ENCODE measurements at places on chromosomes 11 and 22. TPM values are rescaled to one million over a fixed set of nuclear protein-coding genes. Genes with fewer than 3 reads are reported as not detected.

The LRRC75B gene
- 20.8 TPM for total RNA-seq

The INS gene
- total RNA-seq: 1,947 TPM

The PAMR1 gene
- 3.6 TPM for total RNA-seq

The TP53AIP1 gene
- not detected for total RNA-seq

The TMEM179B gene
- 41.8 TPM for total RNA-seq

The NXPE2 gene
- total RNA-seq: not detected

The MCHR1 gene
- total RNA-seq: not detected

The PTGDR2 gene
- 0.52 TPM for total RNA-seq

DNA sequence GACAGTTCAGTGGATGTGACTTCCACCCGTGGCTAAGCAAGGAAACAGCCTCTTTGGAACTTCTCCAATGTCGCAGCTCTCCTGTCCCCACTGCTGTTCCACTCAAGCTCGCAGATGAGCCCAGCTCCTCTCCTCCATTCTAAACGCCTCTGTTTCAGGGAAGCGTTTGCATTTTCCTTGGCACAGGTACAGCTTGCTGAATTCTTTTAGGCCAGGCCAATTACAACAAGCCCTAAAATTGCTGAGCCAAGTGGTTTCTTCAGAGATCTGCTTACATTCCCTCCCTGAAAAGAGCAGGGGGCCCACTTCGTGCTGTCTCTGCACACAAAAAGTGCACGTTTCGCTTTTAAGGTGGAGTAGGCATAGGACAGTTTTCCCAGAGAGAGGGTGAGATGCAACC lies 91.5 kb upstream of the BLID start:
- H3K36me3 ChIP-seq: no peaks in the 10 kb centered on the region
- no peak overlapping the region for H3K4me3 ChIP-seq
- H3K27me3 ChIP-seq: no peaks in the 10 kb centered on the region
- H3K4me1 ChIP-seq: peaks cover 18% of the 10 kb centered on the region

DNA sequence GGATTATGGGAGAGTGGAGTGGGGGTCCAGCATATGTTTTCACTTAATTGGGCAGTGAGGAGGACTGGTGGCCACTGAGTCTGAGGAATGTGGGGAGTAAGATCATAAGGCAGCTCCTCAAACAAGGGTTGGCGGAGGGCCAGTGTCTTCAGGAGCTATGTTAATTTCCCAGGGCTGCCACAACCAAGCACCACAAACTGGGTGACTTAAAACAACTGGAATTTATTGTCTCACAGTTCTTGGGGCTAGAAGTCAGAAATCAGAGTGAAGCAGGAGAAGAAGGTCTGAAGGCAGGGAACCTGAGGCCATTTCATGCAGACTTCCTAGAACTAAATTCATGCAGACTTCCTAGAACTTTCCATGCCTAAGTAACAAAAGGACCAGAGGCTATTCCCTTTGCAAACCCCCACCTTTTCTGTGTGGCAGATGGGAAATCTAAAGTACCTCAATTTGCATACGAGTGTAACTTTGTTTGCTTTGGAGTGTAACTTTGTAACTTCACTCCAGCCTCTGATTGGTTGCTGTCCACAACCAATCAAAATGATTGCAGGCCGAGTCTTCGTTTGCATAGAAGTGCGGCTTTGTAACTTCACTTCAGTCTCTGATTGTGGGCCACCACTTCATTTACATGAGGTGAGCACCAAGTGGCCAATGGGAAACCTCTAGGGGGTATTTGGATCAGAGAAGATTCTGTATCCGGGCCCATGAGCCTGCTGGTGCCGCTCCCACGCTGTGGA lies 50.5 kb upstream of the ZBED5 start:
- H3K36me3 ChIP-seq: no peaks in the 10 kb centered on the region
- H3K27ac ChIP-seq: peak overlapping the region; percentile 42
- H3K4me3 ChIP-seq: no peak overlapping the region

GRCh38 chr22:44777364-44777755 lies 25.0 kb downstream of the ARHGAP8 start:
- DNase-seq: no peak
- no peaks in the 10 kb centered on the region for H3K27me3 ChIP-seq
- H3K27ac ChIP-seq: no peak overlapping the region
- H3K4me3 ChIP-seq: no peak overlapping the region
- no peaks in the 10 kb centered on the region for H3K4me1 ChIP-seq

- DNase-seq: no peak
- no peaks in the 10 kb centered on the region for H3K27me3 ChIP-seq
- H3K36me3 ChIP-seq: no peaks in the 10 kb centered on the region
- H3K4me3 ChIP-seq: no peak overlapping the region
- H3K27ac ChIP-seq: no peak overlapping the region
These were observed 2.0 kb upstream of the NARS2 start for GRCh38 chr11:78576549-78577097.

GRCh38 chr22:23146478-23147205 lies 1.4 kb downstream of the RAB36 start:
- H3K4me1 ChIP-seq: peaks cover 34% of the 10 kb centered on the region
- no peak for DNase-seq
- H3K27me3 ChIP-seq: no peaks in the 10 kb centered on the region
- H3K4me3 ChIP-seq: no peak overlapping the region
- peak overlapping the region; percentile 61 for H3K27ac ChIP-seq
- no peaks in the 10 kb centered on the region for H3K36me3 ChIP-seq

DNA sequence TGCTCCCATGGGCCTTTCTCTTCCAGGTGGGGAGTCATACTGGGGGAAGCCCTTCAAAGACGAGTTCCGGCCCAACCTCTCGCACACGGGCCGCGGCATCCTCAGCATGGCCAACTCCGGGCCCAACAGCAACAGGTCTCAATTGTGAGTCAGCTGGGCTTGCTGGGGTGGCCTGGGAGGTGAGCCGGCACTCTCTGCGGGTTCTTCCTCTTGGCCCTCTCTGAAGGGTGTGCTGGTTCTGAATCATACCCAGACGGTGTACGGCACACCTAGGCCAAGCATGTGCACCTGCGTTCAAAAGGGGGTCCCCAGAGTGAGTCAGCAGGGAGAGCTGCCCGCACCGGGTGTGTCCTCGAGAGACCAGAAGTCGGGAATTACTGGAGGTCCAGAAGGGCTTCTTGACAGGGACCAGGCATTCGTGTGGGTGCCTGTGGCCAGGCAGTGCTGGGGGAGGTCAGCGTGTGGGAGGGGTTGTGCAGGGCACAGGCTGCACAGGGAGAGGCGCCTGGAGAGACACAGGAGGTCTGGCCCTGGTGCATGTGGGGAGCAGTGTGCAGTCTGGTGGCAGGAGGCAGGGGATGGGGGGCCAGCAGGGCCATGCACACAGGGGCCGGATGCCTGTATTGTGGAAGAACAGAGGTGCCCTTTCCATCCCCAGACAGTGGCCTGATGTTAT lies 23.0 kb downstream of the PPIL2 start:
- H3K4me1 ChIP-seq: peaks cover 58% of the 10 kb centered on the region
- no peak for DNase-seq
- no peak overlapping the region for H3K4me3 ChIP-seq
- H3K36me3 ChIP-seq: peaks cover 10% of the 10 kb centered on the region
- peak overlapping the region; percentile 84 for H3K27ac ChIP-seq

- no peaks in the 10 kb centered on the region for H3K4me1 ChIP-seq
- no peak overlapping the region for H3K4me3 ChIP-seq
- no peak overlapping the region for H3K27ac ChIP-seq
- no peak for DNase-seq
- peaks cover 3% of the 10 kb centered on the region for H3K27me3 ChIP-seq
These were observed 6.8 kb downstream of the GRIK4 start for GRCh38 chr11:120518356-120518755.

- no peak overlapping the region for H3K27ac ChIP-seq
- DNase-seq: peak; percentile 26
- no peaks in the 10 kb centered on the region for H3K36me3 ChIP-seq
These were observed 1.5 kb downstream of the MAP6 start for GRCh38 chr11:75667255-75667830.

DNA sequence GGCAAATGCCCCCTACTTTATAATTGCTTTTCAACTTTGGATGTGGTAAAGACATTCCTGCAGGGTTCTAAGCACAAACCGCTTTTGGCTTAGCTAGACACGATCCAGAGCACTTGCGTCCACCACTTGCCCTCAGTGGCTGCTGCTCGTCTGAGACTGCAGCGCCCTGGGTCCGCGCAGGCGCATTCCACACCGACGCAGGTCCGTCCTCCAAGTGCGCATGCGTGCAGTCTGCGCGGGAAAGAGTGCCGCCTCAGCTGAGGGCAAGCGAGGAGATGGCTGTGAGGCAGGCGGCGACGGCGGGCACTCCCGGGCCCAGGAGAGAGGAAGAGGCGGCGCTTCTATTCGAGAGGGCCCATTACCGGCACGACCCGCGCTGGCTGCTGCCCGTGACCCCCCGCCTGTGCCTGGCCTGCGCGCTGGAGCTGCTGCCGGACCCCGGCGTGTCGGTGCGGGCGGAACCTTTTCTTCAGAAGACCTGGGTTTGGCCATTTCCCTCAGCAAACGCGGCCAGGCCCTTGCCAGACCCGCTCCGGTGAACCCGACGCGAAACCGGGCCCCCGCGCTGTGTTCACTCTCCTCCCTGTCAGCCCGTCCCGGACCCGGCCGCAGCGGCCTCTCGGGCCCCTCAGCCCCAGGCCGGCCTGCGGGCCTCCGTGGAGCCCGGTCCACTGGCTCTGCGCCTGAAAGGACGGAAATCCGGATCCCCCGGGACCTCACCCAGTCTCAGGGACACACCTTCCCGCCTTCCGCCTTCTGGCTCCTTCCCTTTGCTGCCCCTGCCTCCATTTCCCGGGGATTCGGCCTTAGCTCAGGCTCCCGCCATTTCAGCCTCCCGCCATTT lies at the start of gene MEI1:
TSS of gene MEI1 (plus strand) at position 240 of the 844 bp plus-strand sequence. CDS start at position 276, 36 bp downstream.
- peak; percentile 89 for DNase-seq
- H3K27ac ChIP-seq: no peak within 1 kb of the TSS
- no peak within 1 kb of the TSS for H3K4me3 ChIP-seq
- H3K4me1 ChIP-seq: peaks cover 16% of the 10 kb centered on the region

- no peaks in the 10 kb centered on the region for H3K36me3 ChIP-seq
- DNase-seq: peak; percentile 34
- H3K27ac ChIP-seq: peak overlapping the region; percentile 58
- no peaks in the 10 kb centered on the region for H3K27me3 ChIP-seq
- peaks cover 17% of the 10 kb centered on the region for H3K4me1 ChIP-seq
- H3K4me3 ChIP-seq: no peak overlapping the region
These were observed 456 bp upstream of the PARVB start for GRCh38 chr22:44023404-44024287.

DNA sequence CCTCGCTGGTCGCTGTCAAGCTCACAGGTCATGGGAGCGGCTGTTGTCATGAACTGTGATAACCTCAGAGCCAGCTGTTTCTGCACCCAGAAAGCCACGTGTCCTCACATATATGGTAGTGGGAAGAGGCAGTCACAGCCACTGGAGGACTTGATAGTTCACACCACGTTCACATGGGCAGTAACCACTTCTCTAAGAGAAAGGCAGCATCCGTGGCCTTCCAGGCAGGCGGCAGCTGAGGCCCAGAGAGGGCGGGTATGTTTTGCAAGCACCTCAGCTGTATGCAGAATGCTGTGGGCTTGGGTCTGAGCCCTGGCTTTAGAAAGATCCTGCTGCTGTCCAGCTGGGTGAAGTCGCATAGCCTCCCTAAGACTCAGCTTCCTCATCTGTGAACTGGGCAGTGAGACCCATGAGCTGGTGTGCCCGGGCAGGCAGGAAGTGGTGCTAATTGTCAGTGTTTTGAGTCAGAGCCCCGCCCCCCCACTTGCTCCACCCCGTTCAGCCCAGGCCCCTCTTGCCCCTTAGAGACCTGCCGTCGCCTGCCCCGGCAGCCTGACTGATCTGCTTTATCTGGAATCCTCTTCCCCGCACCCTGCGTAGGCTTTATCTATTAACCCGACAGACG lies 13.3 kb downstream of the TTC38 start:
- H3K4me3 ChIP-seq: no peak overlapping the region
- DNase-seq: no peak

DNA sequence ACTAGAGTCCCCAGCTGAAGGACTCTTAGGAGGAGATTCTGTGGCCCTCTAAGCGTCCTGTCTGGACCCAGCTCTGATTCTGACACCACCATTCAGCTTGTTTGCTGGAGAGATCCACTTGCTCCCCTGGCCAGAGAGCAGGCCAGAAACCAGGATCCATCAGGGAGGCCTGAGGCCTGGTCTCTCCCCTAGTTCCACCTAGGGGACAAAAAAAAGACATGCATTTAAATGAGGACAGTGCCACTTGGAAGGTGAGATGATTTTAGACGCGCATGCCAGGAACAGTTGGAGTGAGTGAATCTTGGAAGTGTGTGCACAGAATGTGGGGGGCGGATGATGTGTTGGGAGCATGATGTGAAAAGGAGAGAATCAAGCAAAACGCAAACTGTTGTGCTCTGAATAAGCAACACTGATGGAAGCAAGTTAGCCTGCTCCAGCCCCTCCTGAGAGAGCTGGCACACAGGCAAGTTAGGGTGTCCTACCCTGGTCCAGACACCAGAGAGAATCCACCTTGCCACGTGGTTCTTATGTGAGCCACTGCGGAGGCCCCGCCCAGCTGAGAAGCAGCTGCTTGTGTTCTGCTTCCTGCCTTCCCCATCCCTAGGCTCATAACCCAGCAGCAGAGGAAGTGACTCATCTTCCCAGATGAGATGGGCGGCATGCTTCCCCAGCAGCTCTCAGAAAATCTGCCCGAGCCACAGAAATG lies 8.0 kb upstream of the SLCO2B1 start:
- no peaks in the 10 kb centered on the region for H3K36me3 ChIP-seq
- peak overlapping the region; percentile 36 for H3K27ac ChIP-seq
- DNase-seq: peak; percentile 41
- no peaks in the 10 kb centered on the region for H3K4me1 ChIP-seq

DNA sequence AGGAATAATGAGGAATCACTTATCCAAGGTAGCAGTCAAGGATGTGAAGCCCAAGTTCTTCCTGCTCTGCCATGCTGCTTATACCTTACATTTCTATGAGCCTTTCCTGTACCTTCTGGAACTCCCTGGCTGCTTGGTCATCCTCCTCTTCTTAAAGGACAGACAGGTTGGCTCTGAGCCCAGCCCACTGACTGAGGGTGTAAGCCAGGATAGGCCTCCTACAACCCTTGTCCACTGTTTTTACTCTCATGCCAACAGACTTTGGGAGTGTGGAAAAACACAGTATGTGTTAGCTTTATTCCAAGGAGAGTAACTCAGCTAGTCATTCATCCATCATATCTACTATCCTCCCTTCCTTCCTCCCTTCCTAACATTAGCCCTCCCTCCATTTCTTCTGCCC lies 47.5 kb downstream of the IRAG1 start:
- no peak for DNase-seq
- no peaks in the 10 kb centered on the region for H3K27me3 ChIP-seq
- H3K4me3 ChIP-seq: no peak overlapping the region
- H3K4me1 ChIP-seq: no peaks in the 10 kb centered on the region
- H3K27ac ChIP-seq: no peak overlapping the region

DNA sequence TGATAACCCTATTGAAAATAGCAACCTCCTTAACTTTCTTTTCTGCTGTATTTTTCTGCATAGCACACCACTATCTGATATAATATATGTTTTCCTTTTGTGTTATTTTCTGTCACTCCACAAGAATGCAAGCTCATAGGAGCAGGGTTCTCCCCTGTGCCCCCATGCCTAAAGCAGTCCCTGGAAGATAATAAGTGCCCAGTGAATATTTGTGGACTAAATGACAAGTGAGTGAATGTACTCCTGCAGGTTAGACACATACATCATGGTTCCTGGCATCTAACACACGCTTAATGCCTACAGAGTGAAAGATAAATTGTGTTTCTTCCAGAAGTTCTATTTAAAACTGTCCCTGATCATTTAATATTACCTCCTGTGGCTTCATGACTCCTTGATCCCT lies 23.9 kb upstream of the OR9Q2 start:
- no peak for DNase-seq
- H3K36me3 ChIP-seq: no peaks in the 10 kb centered on the region
- no peak overlapping the region for H3K4me3 ChIP-seq
- peak overlapping the region; percentile 33 for H3K27ac ChIP-seq
- H3K27me3 ChIP-seq: no peaks in the 10 kb centered on the region

Data from body of pancreas (tissue), 4 donors.